Fibroblast of the aortic adventitia (primary cell): ENCODE measurements at places on chromosomes 12 and 14. TPM values are rescaled to one million over a fixed set of nuclear protein-coding genes. Genes with fewer than 3 reads are reported as not detected.

DNA sequence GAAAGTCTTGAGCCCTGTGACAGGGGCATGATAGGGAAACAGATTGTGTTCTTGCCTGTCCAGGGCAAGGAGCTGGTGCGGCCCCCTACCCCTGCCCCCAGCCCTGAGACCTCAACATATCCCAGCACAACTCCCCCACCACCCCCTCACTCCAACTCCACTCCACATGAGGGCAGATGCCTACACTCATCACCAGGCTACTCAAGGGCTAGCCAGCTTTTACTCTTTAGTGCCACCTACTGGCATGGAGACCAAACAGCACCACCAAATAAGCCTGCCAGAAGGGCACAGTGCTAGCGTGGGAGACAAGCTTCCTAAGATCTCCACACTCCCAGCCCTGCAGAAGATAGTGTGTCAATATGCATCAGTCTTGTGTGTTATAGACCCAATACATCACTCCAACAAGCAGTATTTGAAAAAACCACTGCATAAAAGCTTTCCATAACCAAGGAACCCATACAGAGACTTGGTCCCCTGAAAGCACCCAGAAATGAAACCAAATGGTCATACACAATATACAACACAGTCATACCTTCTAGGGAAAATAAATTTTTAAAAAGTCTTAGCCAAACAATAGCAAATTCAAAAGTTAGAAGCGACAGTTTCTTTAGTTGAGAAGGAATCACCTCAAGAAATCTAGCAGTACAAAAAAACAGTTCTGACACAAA is 154.4 kb downstream of the KCNK10 start:
- DNase-seq = peak; percentile 49

DNA sequence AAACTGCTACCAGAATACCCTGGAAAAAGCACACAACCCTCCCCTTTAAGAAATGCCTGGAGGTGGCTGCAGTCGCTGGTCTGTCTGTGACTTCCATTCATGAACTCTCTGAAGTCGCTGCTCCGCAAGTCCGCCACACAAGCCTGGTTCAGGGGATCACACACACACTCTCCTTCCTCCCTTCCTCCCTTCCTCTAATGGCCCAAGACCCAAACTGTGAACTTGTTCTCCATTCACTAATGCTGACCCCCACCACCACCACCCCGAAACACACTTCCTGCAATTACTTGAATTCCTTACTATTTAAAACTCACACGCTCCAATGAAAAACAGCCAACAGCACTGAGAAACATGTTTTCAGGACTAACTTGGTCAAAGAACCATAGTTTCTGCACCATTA is 1.0 kb upstream of the LMO3 start:
- no peak for DNase-seq

GRCh38 chr14:74350211-74350927 is 2.1 kb downstream of the VRTN start:
- no peak for DNase-seq

GRCh38 chr14:93682459-93682858 is 105.8 kb downstream of the PRIMA1 start:
- no peak for DNase-seq

GRCh38 chr12:14554281-14555007 is 13.2 kb downstream of the PLBD1 start:
- peak; percentile 2 for DNase-seq

GRCh38 chr12:71438670-71439361 is 782 bp upstream of the LGR5 start:
- peak; percentile 26 for DNase-seq

- no peak for DNase-seq
These were observed 263.1 kb upstream of the FOXN3 start for GRCh38 chr14:89680156-89680555.

ANKS1B gene
- 1.5 and 47.0 TPM in 2 replicates for total RNA-seq

NANOG gene
- under 0.01 and 0.16 TPM in 2 replicates for total RNA-seq

COCH gene
- 0.36 TPM in 1 of 2 replicates, not detected in the other for total RNA-seq

TBX3 gene
- 5.7 and 12.8 TPM in 2 replicates for total RNA-seq

RAD9B gene
- total RNA-seq = 2.3 and 5.5 TPM in 2 replicates

- DNase-seq = no peak
These were observed 25.2 kb downstream of the SLC24A4 start for GRCh38 chr14:92348154-92348553.

PSEN1 gene
- 36.6 and 55.0 TPM in 2 replicates for total RNA-seq

- no peak for DNase-seq
These were observed 133.8 kb downstream of the TTC6 start for GRCh38 chr14:37729218-37729617.

GRCh38 chr14:86237733-86238132 is 707.8 kb downstream of the FLRT2 start:
- DNase-seq = no peak

GRCh38 chr12:97910559-97910958 is 448.0 kb downstream of the RMST start:
- DNase-seq = no peak

DNA sequence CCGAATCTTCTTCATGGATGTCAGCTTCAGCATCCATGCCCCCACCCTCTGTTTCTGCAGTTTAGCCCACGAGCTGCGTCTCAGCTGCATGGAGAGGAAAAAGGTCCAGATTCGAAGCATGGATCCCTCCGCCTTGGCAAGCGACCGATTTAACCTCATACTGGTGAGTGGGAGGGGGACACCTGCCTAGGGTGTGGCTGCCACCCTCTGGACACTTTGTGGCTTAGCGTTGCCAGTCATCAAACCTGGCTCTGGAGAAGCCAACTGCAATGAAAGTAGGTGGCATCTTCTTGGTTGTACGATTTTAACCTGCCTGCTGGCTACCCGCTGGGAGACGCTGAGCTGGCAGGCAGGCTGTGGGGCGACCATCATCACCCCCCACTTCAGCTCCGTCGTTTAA is 16.7 kb downstream of the DCAF4 start:
- no peak for DNase-seq

NFATC4 gene
- 77.9 and 221 TPM in 2 replicates for total RNA-seq

TAS2R8 gene
- total RNA-seq = 0.45 TPM in 1 of 2 replicates, not detected in the other
